ENCODE measurements at places on chromosomes 1 and 21. TPM values are rescaled to one million over a fixed set of nuclear protein-coding genes. Genes with fewer than 3 reads are reported as not detected.

VCAM1 gene
- 54.8 TPM for total RNA-seq

MMP23B gene
- total RNA-seq: 11.0 TPM

PRR9 gene
- not detected for total RNA-seq

SPRR1A gene
- total RNA-seq: not detected

FABP3 gene
- 54.8 TPM for total RNA-seq

DMRTA2 gene
- 0.32 TPM for total RNA-seq

MTOR gene
- total RNA-seq: 47.5 TPM

TRABD2B gene
- not detected for total RNA-seq

PDZK1IP1 gene
- 0.43 TPM for total RNA-seq

FAM43B gene
- under 0.01 TPM for total RNA-seq

KRTAP22-2 gene
- not detected for total RNA-seq

REN gene
- 4.3 TPM for total RNA-seq

C1orf87 gene
- total RNA-seq: not detected

All from fibroblast of villous mesenchyme (primary cell).